ENCODE measurements at places on chromosomes 7 and 10.

- DNase-seq: no peak
Observed at GRCh38 chr7:111785076-111785475, 222.8 kb upstream of the IMMP2L start.

DNA sequence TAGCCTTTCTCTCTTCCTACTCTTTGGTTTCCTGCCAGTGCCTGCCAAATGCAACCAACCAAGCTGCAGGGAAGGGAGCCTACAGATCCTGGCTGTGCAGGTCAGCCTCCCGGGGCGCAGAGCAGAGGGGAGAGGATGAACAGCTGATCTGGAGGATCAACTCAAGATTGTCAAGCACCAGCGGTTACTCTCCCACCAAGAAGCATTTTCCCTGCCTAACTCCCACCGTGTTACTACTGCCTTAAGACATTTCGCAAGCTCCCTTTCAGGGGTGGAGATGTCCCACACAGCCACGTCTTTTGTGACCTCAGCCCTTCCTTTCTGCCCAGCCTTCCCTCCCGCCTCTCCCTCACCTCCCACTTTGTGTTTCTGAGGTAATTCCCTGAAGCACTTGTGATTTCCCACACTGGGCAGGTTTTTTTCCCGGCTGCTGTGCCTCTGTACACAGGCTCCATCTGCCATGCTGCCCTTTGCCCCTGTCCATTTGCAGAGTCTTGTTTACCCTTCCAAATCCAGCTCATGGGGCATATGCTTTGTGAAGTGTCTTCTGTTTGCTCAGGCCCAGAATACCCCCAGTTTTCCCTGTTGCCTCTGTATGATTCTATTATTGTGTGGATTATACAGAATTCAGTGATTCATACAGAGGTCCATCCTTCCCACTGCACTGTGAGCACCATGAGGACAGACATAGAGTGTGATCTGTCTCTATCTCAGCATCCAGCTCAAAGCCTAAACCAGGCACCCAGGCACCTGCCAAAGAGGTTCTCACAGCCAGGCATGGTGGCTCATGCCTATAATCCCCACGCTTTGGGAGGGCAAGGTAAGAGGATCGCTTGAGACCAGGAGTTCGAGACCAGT, 40.9 kb upstream of the PAPSS2 start:
- DNase-seq: no peak

DNA sequence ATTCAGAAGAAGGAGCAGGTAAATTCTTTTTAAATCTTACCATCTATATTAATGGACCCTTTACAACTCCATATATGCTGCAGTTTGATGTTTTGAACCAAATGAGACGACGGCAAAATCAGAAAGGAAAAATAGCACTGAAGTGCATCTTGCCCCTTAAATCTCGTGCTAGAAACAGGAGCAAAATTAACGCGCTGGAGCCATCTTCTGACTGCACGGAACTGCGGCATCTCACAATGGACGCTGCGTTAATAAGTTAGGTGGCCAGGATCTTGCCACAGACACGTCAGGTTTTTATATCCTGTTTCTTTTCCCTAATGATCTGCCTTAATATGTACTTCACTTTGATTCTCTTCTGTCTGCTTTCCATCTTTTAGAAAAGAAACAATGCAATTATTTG, 354.5 kb downstream of the TFEC start:
- DNase-seq: no peak

DNA sequence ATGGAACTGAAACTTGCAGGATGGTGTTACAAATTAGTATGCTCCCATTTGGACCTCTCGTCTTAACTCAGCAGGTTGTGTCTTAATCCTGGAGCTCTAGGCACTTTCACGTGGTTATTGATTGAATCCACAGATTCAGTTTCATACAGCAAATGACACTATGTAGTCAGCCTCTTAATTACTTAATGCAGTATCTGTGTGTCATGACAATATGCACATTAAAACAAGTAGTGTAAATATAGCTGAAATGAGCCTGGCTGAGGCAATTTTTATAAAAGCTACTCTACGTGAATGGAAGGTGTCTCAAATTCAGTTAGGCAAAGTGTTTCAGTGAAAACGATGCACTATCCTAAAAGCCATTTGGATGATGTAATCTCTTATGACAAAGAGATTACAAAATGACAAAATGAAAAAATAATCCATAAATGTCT, 86.8 kb downstream of the CD36 start:
- DNase-seq: no peak

- DNase-seq: no peak
Observed at GRCh38 chr7:112876877-112877276, 86.7 kb upstream of the TMEM168 start.

GRCh38 chr10:30873411-30873810, 158.3 kb downstream of the ZNF438 start:
- no peak for DNase-seq

GRCh38 chr7:32039000-32039756, 31.0 kb downstream of the PDE1C start:
- no peak for DNase-seq

DNA sequence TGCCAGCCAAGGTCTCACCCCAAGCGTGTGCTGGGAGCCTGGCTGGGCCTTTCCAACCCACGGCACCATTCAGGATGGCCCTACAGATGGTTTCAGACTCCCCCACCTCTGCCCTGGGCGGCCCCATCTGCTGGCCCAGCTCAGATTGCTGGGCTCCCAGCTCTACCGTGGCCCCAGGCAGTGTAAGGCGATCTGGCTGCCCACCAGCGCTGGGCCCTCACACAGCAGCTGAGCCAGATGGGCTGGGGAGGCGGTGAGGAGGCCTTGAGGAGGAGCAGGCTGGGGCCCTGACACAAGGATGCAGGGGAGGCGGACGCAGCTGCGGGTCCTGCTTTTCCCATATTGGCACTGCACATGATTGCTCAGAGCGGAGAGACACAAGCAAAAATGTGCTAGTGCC, 162.8 kb downstream of the NRF1 start:
- DNase-seq: no peak

- DNase-seq: no peak
Observed at GRCh38 chr10:44662051-44662450, 249.1 kb upstream of the TMEM72 start.

Measured in activated CD4-positive, alpha-beta T cell treated with anti-CD3 and anti-CD28 coated beads, Interleukin-2, amount 50 U/mL, for 16 hours (primary cell).